ENCODE measurements at places on chromosomes 4 and X.

- no peak for DNase-seq
Measured at GRCh38 chr4:40730091-40730679, 19.6 kb upstream of the NSUN7 start.

DNA sequence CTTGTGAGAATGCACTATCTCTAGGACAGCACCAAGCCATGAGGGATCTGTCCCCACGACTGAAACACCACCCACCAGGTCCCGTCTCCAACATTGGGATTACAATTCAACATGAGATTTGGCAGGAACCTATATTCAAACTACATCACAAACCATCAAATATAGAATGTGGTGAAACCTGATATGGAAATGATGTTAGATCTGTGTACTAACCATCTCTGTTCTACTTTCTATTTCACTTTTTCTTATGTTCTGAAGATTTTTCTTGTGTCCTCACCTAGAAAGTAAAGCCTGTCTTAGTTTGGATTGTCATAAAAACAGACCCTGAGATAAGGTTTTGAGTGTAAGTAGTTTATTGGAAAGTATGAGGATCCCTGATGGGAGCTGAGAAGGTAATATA is 37.8 kb upstream of the TACR3 start:
- no peak for DNase-seq

GRCh38 chr4:171846232-171846631 is 33.0 kb downstream of the GALNTL6 start:
- peak; percentile 14 for DNase-seq

DNA sequence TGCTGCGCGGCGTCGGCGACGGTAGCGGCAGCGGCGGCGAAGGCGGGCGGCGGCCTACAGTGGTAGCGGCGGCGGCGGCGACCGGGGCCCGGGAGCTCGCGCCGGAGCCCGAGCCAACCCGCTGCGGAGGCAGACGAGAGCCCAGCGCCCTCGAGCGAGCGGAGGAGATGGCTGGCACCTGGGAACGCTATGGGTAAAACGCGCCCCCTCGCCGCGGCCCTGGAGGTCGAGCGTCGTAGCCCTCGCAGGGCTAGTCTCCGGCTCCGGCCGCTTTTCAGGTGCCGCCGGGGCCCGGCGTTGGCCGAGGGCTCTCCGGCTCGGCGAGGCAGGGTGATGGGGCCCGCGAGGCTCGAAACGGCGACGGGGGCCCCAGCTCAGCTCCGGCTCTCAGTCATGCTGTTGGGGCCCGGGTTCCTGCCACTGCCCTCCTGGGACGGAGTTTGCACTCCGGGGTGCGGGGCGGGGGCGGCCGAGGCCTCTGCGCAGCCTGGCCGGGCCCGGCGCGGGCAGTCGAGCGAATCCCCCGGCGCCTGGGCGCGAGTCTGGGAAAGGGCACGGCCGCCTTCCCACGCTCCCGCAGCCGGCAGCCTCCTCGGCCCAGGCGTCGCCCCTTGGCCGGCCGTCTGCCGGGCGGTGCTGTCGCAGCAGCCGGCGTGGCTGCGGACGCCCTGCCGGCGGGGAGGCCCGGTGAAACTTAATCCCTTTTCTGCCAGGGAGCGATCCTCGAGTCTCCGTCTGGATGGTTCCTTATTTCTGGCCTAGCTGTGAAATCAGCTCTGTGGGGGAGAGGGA is 768 bp downstream of the MID2 start:
- DNase-seq = peak; percentile 49

- no peak for DNase-seq
Measured at GRCh38 chrX:19613645-19614323, 98.5 kb upstream of the MAP3K15 start.

DNA sequence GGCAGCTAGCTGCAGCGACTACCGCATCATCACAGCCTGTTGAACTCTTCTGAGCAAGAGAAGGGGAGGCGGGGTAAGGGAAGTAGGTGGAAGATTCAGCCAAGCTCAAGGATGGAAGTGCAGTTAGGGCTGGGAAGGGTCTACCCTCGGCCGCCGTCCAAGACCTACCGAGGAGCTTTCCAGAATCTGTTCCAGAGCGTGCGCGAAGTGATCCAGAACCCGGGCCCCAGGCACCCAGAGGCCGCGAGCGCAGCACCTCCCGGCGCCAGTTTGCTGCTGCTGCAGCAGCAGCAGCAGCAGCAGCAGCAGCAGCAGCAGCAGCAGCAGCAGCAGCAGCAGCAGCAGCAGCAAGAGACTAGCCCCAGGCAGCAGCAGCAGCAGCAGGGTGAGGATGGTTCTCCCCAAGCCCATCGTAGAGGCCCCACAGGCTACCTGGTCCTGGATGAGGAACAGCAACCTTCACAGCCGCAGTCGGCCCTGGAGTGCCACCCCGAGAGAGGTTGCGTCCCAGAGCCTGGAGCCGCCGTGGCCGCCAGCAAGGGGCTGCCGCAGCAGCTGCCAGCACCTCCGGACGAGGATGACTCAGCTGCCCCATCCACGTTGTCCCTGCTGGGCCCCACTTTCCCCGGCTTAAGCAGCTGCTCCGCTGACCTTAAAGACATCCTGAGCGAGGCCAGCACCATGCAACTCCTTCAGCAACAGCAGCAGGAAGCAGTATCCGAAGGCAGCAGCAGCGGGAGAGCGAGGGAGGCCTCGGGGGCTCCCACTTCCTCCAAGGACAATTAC is 1.4 kb downstream of the AR start:
- no peak for DNase-seq

DNA sequence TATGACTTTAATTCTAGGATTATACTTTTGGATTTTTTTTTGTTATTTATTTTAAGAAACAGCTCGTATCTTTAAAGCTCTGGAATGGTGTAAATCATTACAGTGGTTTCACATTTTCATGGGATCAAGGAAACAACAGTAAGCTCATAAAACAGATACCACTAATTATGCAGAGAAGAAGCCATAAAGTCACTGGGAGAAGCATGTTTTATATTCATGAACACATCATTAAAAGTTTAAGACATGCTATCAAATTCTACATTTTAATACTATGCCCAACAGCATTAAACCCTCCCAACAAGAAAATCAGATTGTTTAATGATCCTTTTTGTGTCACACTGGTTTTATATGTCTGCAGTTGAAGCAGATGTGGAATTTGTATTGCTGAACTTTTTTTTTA is 149.9 kb downstream of the FBXO8 start:
- DNase-seq = no peak

DNA sequence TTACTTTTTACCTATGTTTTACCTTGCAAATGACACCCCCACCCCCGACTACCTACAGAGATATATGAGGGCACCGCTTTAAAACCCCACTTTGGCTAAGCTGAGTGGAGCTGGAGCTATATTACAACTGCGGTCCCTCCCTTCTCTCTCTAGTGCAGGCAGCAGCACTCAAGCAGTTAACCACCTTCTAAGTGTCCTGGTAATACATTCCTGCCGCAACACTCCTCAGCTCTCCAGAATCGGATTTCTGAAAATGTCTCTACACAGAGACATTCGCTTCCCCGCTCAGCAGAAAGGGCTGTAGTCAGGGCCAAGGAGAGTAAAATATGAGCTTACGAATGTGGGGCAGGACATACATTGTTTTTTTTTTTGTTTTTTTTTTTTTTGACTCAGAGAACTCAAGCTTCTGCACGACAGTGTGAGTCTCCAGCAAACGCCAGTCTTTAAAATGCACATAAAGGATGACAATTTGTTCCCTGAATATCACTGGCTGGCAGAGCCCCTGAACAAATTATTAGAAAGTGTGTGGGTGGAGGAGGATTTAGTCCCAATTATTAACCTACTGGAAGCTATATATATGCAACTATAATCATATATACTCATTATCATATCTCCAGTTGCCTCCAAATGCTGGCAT is 287.0 kb upstream of the TET2 start:
- no peak for DNase-seq

- no peak for DNase-seq
Measured at GRCh38 chrX:10486373-10486772, 134.0 kb downstream of the MID1 start.

GRCh38 chrX:154458116-154458953 is at the start of gene PLXNA3:
TSS of gene PLXNA3 (plus strand) at chrX:154458281. CDS start at chrX:154460184, 1,903 bp downstream.
- DNase-seq = peak; percentile 77

GRCh38 chr4:89369581-89369980 is 62.0 kb upstream of the GPRIN3 start:
- no peak for DNase-seq

GRCh38 chr4:126269106-126269505 is 954.4 kb downstream of the FAT4 start:
- no peak for DNase-seq

DNA sequence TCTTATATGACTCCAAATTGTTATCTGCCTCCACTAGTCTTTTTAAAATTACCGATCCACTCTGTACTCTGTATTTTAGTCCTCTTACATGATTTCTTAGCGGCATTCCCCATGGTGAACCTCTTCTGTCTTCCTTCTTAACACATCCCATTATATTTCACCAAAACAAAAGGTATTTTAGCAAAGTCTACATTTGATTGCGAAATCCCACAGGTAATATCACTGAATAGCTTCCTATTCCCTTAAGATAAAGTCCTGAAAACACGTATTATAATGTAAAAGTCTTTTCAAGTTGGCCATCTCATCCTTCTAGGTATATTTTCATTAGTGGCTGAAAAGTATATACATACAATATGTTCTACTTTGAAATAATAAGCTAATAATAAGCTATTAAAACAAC is 2016.0 kb upstream of the IGFBP7 start:
- DNase-seq = no peak

DNA sequence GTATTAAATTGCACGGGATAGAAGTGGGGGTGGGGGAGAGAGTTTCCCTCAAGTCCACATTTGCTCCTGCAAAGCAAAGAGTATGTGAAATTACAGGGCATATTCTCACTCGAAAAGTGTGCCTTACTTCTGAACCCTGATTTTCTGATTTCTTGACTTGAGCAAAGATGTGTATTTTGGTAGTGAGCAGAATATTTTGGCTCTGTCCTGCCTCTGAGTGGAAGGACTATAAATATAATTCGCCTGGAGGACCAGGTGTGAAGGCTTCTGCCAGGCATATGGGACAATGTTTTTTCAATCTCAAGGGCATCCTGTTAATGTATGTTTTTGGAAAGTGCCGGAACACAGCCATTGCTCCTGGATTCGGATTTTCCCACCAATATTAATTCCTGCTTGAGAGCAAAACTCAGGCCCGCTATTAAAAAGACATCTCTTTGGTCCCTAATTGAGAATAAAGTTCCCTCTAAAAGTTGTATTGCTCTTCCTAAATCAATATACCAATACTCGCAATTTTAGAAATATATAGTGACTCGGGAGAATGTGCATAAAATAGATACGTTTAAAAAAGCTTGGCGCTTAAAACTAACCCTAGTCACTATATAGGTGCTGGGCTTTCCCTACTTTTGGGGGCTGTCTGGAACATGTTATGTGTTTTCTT is 15.3 kb upstream of the PITX2 start:
- no peak for DNase-seq

DNA sequence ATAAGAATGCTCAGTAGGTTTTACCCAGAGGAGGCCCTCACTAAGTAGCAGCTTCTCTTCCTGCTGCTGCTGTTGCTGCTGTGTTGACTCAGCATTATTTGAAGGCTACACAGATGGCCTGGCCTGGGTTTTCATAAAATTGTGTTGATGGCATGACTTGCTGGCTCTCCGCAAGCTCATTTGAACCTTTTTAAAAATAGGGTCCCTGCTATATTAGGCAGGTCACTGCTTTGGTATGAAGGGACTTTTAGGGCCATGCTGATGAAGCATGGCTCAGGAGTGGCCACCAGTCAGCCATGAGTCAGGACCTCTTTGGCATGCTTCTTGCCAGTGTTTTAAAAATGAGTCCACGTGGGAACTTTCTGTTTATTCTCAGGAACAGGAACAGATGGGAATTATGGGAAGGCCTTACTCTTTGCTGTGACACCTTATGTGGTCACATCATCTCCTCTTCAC is 128.7 kb downstream of the MID1IP1 start:
- DNase-seq = no peak

GRCh38 chr4:182640491-182640890 is 276.7 kb downstream of the DCTD start:
- no peak for DNase-seq

GRCh38 chr4:165874791-165875371 is 1.8 kb downstream of the TLL1 start:
- no peak for DNase-seq

- DNase-seq = no peak
Measured at GRCh38 chrX:65859299-65859698, 180.6 kb downstream of the VSIG4 start.

- DNase-seq = peak; percentile 71
Measured at GRCh38 chrX:16712548-16713155, at the start of gene CTPS2. TSS of gene CTPS2 (minus strand) at chrX:16712669. CDS start at chrX:16702902, 9,767 bp downstream.

DNA sequence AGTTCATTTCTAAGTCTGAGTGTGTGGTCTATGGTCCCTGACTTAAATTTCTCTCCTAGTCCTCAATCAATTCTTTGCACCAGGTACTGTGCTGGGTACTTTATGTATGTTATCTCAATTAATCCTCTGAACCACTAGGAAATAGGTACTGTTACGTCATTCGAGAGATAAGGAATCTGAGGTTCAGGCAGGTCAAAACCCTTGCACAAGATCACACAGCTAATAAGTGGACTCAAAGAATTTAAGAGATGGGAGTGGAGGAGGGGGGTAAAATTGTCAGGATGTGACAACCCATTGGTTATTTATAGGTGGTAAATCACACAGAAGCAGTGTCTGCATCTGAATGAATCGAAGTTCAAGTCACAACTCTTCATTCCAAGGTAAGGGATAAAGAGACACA is 169.4 kb downstream of the EFHC2 start:
- no peak for DNase-seq

GRCh38 chr4:74117024-74117534 is 18.1 kb upstream of the CXCL2 start:
- DNase-seq = no peak

DNA sequence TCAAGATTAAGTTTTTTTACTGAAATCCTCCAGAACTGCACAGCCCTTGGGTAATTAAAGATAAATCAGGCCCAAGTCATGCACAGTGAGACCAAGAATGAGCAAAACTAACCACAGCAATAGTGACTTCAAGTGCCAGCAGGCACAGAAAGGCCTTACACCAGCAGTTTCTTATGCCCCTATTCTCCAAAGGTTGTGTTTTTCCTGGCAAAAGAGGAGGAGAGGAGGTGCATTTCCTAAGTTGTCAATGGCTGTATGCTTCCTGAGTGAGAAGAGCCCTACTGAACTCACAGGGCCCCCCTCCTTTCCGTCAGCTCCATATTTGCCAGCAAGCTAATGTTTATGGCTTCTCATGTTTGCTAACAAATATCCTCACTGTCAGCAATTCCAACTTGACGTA is 418.7 kb upstream of the INTU start:
- DNase-seq = no peak

GRCh38 chr4:109592367-109592766 is 32.3 kb downstream of the MCUB start:
- no peak for DNase-seq

- DNase-seq = no peak
Measured at GRCh38 chr4:2583092-2583491, 46.6 kb downstream of the FAM193A start.

DNA sequence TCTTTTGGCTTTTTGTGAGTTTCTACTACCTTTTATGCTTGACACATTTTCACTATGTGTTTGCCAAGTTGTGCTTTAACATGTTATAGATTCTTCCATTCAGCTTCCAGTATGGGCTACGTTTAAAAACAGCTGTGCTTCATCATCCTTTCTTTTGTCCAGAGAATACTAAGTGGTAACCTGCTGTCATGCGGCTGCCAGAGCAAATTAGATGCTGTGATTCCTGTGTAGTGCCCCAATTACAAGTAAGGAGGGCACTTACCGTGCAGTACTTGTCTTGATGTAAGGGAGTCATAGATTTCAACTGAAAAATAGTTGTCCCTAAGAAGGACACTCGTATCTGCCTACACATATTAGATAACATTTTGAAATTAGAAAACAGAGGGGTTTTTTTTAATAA is 531.8 kb upstream of the GALNTL6 start:
- no peak for DNase-seq

GRCh38 chr4:572594-572993 is 3.5 kb downstream of the TMEM271 start:
- DNase-seq = no peak

- DNase-seq = no peak
Measured at GRCh38 chr4:149120331-149121022, 678.3 kb upstream of the NR3C2 start.
